Activated CD8-positive, alpha-beta memory T cell treated with anti-CD3 and anti-CD28 coated beads, Interleukin-2, amount 50 U/mL, for 48 hours (primary cell): ENCODE measurements at places on chromosomes 3 and 15.
A peak's percentile ranks its signal among the peaks of the same experiment; 100 is the strongest.

GRCh38 chr15:29170521-29170920, 99.1 kb downstream of the NSMCE3 start:
- DNase-seq, result no peak

- DNase-seq, result no peak
Measured at GRCh38 chr3:146110161-146110560, 50.8 kb downstream of the PLOD2 start.

GRCh38 chr15:37140531-37141058, 40.2 kb upstream of the MEIS2 start:
- no peak for DNase-seq

DNA sequence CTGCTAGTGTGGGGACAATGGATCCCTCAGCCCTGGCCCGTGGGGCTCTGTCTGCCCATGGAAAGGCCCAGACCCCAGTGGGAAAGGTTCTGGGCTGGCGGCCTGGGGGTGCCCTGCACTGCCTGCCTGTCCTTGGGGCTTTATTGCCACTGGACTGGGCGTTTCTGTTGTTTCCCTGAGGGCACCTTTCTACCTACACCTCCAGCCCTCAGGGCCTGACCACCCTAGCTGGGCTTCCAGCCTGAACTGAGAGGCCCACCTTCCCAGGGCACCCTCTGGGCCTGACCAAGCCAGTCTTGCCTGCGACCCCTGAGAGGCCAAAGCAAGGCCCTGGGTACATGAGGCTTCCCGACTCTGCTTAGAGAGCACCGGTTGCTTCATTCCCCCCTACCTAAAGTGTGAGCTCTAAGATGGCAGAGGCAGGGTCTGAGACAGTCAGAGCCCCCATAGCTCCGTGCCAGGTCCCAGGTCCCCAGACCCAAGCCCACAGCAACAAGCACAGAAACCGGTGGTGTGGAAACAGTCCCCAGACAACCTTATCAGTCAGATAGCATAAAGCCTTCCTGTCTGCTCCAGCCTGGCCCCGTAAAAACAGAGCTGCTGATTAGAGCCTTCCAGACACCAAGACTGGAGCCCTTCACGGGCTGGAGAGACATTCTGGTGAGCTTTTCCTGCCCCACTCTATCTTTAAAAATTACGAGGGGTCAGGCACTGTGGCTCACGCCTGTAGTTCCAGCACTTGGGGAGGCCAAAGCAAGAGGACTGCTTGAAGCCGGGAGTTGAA, 102.8 kb downstream of the CHSY1 start:
- no peak for DNase-seq

GRCh38 chr3:168071591-168072322, 24.0 kb downstream of the GOLIM4 start:
- DNase-seq, result no peak

- no peak for DNase-seq
Measured at GRCh38 chr15:29051422-29051821, 165.6 kb downstream of the APBA2 start.

DNA sequence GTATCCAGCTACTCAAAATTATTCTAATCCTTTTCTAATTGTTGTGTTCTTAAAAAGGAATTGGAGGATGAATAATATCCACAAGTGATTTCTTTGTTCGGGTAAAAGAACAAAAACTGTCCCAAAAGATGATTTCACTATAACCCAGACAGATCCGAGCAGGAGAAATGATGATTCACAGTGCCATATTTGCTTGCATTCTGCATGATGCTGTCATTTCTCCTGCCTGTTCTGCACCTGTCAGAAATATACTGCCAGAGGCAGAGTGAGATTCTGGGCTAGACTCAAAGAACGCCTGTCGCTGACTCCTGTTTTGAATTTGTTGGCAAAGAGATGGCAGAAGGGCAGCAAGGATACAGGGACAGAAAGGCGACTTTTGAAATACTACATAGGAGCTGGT, 34.7 kb upstream of the SLC24A5 start:
- no peak for DNase-seq

- no peak for DNase-seq
Measured at GRCh38 chr3:48215876-48216275, 7.4 kb upstream of the CAMP start.

- no peak for DNase-seq
Measured at GRCh38 chr15:59329091-59329490, 43.6 kb downstream of the MYO1E start.

DNA sequence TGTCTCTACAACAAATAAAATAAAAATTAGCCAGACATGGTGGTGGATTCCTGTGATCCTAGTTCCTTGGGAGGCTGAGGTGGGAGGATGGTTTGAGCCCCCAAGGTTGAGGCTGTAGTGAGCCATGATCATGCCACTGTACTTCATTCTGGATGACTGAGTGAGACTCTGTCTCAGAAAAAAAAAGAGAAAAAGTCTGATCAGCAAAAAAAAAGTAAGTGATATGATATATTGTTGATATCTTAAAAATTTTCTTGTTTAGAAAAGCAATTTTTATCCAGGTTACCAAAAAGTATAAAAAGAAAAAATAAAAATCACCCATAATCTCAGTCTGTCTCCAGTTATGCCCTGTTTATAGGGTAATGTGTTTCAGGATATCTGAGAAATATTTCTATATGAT, 251.4 kb downstream of the OTOL1 start:
- DNase-seq, result no peak

GRCh38 chr3:184758056-184758455, 46.2 kb upstream of the MAGEF1 start:
- no peak for DNase-seq

DNA sequence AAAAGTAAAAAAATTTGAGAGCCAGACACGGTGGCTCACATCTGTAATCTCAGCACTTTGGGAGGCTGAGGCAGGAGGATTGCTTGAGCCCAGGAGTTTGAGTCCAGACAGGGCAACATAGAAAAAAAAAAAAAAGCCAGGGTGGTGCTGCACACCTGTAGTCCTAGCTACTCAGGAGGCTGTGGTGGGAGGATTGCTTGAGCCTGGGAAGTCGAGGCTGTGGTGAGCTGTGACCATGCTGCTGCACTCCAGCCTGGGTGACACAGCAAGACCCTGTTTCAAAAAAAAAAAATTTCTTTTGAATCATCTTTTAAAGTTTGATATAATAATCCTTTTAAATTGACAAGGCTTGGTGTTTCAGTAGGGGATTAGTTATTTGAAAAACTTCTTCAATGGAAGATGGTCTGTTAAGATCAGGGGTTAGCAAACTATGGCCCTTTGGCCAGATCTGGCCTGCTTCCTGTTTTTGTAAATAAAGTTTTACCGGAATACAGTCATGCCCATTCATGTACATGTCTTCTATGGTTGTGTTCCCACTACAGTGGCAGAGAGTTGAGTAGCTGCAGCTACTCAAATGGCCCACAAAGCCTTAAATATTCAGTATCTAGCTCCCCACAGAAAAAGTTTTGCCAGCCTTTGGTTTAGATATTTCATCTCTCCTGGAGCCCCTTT, 28.9 kb downstream of the CDAN1 start:
- no peak for DNase-seq

DNA sequence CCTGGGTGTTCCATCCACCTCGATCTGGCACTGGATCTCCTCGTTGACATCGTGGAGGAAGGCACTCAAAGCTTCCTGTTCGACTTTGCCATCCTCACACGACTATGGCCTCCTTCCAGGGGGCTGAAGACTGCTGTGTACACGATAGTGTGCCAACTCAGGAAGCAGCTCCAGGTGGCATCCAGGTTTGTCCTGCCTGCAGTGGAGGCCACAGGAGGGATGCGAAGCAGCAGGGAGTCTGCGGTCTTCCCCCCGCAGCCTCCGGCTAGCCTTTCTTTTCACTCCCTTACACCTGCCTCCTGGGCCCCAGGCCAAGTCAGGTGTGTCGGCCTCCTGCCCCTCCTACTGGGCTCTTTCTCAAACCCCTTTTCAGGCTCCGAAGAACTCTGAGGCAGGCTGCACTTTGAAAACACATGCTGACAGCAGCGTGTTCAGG, 32.2 kb downstream of the SYNM start:
- no peak for DNase-seq

GRCh38 chr3:73270839-73271483, 209.5 kb downstream of the EBLN2 start:
- DNase-seq, result no peak

- DNase-seq, result no peak
Measured at GRCh38 chr3:171267104-171267503, 193.1 kb downstream of the TNIK start.

DNA sequence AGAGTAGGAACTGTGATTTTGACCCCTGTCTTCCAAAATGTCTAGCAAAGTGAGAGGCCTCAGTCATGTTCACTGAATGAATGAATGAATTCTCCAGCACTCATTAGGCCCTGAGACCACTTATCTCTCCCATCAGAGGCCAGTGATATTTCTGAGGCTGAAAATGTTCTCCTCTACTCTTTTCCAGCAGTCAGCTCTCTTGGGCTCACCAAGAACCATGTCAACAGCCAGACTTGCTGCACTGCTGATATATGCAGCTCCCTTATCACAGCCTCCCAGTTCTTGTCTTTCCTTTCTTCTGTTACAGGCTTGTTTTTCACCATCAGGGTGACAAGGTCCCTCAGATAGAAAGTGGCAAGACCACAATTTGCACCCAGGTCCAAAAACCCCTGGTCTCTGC, 28.7 kb upstream of the MFSD1 start:
- no peak for DNase-seq

DNA sequence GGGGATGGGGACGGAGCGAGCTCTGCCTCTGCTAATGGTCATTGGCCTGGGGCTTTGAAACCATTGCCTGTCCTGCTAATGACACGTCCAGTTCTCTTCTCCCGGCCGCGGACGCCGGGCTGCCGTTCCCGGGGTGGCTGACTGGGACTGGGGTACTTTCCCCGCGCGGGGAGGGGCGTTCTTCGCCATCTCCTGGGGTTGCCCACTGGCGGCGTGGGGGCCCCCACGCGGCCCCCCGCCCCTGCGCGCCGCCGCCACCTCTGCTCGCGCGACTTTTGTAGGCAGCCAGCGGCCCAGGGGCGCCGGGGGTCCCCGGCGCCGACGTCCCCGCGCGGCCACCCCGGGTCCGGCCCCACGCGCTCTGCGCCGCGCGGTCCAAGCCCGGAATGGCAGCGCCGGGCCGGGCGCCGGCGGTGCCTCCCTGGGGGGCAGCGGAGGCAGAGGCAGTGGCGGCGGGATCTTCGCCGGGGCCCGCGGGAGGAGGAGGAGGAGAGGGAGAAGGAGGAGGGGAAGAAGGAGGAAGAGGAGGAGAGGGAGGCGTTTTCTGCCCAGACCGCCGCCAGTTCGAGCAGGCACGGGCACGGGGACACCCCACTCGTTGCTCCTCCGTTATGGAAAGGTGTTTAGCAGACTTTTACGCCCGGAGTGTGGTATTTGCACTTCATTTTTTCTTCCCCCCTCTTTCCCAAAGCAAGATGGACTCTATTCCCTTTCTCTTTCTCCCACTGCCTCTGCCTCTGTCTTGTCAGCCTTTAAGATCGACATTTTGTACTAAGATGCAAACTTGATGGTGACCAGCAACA, 2.3 kb downstream of the BBX start:
- DNase-seq, result peak; percentile 72

- DNase-seq, result peak; percentile 33
Measured at GRCh38 chr15:31801152-31801551, 229.2 kb upstream of the CHRNA7 start.

DNA sequence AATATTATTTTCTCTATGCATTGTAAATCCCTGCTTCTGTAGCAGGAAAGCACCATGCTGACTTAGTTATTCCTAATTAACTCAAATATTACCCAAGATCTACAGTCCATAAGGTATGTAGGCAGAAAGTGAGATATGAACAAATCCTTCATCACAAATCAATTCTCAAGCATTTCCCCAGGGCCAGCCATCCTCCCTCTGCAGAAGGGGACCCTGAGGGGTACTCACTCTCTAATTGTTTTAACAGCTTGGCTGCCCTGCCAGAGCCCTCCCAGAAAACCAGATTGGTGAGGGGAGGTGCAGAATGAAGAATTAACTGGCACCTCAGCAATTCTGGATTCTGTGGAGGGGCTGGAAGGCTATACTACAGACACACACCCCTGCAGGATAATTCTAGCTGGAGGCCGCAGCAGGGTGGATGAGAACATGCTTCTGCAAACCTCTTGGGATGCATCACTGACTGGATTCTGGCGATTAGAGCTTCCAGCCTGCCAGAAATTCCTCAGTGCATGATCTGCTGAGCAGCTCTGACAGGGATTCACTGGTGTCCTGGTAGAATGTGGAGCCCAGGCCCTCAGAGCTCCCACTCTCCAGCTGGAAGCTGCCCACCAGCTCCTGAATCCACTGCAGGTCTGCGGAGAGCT, 88.6 kb upstream of the HERC1 start:
- DNase-seq, result no peak

GRCh38 chr15:40050788-40051470, 11.9 kb upstream of the SRP14 start:
- no peak for DNase-seq

DNA sequence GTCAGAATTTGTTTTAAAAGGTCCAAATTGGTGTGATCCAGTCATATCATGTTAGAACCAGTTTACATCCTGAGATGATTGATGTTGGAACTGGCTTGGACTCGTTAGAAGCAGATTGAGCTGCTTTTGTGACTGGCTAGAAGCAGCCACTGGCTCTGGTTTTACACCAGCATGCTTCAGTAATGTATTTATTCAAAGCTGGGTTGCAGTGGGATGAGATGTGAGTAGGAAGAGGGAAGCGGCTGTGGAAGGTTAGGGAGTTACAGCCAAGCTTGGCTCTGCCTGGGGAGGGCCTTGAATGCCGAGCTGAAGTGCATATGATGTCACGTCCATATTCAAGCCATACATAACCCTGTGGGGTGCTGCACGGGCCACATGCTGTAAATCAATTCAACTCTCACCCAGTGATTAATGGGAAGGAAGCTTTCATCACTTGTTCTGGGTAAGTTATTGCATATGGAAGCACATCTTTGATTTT, 104.0 kb upstream of the SMAD3 start:
- no peak for DNase-seq

DNA sequence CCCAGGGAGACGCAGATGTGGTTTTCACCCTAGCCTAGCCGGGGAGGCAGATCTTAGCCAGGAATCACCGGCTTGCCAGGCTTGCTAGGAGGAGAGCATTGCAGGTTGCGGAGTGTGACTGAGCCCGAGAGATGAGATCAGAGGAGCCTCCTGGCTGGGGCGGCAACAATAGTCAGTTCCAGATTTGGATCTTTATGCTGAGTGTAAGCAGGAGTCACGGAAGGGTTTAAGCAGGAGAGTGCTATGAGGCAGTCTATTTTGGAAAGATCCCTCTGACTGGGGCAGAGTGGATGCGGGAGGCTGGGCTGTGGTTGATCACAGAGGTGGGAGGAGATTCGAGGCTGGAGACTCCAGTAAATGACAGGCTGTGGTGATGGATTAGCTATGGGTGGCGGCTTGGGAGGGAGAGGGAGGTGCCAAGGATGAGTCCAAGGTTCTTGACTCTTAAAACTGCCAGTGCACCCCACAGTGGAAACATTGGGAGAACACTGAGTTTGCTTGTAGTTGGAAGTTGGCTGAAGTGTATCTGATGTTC, 10.4 kb upstream of the BAHD1 start:
- DNase-seq, result no peak
